ENCODE measurements at places on chromosomes 2 and 18.

GRCh38 chr2:149409506-149409905 lies 79.1 kb downstream of the LYPD6 start:
- DNase-seq: no peak

DNA sequence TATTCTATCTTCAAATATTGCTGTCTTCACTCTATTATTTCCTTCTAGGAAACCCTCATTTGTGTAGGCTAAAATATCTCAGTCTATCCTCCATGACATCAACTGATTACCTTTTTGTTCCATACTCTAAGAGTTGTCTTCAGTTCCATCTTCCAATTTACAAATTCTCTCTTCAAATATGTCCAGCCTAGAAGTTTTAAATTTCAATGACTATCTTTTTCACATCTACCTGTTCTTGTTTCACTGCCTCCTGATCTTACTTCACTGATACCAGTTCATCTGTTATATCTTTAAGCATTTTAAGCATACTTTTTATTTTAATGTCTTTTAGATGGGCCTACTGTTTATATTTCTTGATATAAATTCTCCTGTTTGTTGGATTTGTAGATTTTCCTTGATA lies 53.6 kb upstream of the COX7A2L start:
- no peak for DNase-seq

DNA sequence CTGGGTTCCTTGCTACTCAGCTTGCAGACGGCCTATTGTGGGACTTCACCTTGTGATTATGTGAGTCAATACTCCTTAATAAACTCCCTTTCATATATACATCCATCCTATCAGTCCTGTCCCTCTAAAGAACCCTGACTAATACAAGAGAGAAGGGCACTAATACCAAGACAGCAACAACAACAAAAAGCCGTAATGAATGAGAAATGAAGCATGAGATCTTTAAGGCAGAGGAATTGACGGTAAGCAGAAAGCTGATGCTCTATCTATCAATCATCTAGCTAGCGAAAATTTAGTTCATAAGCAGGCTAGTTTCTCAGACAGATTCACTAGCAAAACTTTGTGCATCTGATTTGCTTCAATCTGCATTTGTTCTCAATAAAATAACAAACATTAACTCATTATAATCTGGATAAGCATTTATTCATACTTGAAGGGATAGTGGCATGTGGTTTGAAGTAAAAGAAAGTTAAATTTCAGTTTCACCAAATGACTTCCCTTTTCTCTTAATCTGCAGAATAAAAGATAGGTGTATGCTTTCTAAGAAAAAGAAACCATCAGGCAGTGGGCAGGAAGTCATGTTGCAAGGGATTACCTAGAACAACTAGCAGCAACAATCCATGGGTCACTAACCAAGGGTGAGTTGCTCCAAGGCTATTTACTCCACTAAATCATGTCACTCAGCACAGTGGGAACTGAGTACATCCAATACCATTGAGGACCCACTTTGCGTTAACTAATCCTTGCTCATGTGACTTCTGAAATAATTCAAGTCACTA lies 376.5 kb downstream of the TMEM182 start:
- DNase-seq: no peak

DNA sequence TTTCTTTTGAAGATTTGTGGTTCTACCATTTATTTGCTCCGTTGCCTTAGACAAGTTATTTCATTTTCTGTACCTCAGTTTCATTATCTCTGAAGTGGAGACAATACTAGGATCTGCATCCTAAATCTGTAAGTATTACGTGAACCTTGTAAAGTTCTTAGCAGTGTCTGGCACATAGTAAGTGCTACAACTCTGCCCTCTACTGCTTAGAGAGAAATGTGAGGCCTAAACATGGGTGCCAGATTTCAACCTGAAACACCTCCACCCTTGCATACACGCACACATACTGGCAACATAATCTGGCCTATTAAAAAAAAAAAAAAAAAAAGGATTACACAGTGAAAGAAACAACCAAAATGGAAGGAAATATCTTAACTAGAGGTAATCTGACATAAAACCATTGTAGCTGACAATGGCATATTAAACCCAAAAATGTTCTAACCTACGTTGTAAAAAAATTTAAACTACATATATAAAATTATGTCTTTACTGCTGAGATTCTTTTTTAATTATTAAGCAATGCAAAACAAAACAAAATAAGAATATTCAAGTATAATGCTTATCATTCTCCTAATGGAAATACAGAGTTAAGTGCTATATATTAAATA lies 132.6 kb downstream of the MAP2 start:
- peak; percentile 39 for DNase-seq

DNA sequence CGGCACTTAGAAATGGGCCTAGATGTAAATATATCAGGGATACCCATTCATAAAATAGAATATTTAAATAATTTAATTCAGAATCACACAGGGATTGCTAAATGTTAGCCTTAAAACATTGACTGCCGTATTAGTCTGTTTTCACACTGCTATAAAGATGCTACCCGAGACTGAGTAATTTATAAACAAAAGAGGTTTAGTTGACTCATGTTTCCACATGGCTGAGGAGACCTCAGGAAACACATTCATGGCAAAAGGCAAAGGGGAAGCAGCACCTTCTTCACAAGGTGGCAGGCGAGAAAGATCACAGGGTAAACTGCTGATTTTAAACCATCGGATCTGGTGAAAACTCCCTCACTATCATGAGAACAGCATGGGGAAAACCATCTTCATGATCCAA lies 223.6 kb upstream of the GULP1 start:
- no peak for DNase-seq

DNA sequence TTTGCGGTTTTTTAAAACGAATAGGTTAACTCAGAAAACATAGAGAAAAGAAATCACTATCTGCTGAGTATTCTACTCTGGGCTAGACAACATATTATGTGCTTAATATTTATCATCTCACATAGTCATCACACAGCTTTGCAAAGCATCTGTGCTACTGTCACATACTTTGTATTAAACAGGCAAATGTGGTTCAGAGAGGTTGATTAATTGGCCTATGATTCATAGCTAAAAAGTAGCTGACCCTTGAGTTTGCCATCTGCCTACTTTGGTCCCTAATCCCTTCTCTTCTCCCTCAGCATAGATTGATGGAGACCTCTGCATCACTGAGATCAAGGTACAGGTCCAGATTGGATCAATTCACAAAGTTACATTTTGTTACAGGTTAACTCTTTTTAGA lies 21.4 kb downstream of the ANKRD30B start:
- no peak for DNase-seq

- DNase-seq: no peak
Observed at GRCh38 chr2:145360129-145360790, 840.3 kb upstream of the ZEB2 start.

- DNase-seq: no peak
Observed at GRCh38 chr2:170147576-170147975, 30.4 kb upstream of the MYO3B start.

DNA sequence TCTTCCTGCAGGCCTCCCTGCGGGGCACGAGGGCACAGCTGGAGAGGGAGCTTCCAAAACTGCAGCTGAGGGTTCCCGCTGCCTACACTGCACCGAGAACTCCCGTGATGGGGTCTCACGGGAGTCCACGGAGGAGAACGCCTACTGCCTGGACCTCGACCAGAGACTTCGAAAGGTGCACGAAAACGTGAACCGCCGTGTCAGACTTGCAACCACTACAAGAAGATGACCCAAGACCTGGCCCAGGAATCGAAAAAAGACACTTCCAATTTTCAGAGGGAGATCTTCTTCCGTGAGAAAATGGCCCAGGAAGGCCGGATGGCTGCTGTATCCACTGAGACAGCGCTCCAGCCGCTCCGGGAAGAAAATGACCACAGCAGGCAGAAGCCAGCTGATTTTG lies 52.9 kb upstream of the TXNDC2 start:
- no peak for DNase-seq

DNA sequence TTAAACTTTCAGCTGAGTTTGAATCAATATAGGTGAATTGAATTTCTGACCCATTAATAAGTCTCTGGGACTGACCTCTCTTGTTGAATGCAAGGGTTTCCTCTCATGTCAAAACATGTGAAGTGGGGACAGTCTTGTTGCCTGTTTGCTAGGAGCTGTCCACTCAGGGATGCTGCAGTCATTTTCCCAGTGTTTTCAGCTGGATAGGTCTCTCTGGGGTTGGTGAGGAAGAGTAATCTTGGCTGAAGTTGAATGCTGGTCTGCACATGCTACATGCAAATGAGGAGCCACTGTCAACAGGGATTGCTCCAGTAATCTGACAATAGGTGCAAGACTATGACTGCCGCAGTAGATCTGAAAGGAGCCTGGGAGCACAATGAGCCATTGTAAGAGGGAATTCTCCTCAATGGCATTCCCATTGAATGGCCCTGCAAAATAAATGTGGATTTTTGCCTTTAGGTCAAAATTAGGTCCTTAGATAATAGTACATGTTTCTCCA lies 34.1 kb upstream of the IL1RL1 start:
- DNase-seq: no peak

Measured in HTR-8/SVneo (cell line).